ENCODE measurements at places on chromosomes 3 and 15.

GRCh38 chr3:13898346-13898745 lies 18.5 kb upstream of the WNT7A start:
- DNase-seq = no peak

DNA sequence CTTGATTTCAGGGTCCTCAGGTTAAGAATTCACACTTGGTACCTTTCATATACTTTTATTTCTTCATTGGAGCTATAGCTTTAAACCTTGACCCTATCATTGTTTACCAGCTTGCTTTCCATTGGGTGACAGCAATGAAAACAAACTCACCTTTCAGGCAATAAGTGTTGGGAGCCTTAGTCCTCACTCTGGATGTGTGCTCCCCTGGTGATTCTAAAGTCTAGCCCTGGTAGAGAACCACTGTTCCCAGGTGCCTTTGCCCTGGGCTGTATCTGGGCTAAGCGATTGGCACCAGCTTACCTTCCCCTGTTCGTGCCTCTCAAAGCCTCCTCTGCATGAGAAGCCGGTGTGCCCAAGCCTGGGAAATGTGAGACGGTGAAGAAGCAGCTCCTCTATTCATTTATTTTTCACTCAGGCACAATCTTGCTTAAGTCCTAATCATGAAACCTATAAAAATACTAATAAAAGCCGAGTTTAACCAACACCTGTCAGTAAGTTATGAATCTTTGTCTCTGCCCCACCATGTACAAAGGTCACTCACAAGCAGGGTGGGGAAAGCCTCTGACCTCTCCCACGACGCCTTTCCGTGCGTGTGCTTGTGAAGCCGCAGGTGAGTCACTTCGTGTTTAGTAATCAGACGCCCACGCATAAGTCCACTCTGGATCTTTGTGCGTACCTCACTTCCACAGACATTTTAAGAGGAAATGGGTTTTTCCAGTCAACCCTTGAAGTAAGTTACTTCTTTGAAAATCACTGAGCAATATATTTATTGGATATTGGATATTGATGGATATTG lies 12.8 kb upstream of the ARRDC4 start:
- DNase-seq = no peak

GRCh38 chr3:122235147-122235546 lies 51.7 kb downstream of the CASR start:
- no peak for DNase-seq

GRCh38 chr3:112364291-112364690 lies 31.3 kb downstream of the CD200 start:
- no peak for DNase-seq

Measured in pancreas (tissue), 10 donors.